ENCODE measurements at places on chromosomes 7 and 10.

GRCh38 chr10:6603142-6604125 lies 23.4 kb upstream of the PRKCQ start:
- DNase-seq, result no peak

GRCh38 chr10:119347181-119347974 lies 140.0 kb downstream of the GRK5 start:
- no peak for DNase-seq

- no peak for DNase-seq
Measured at GRCh38 chr10:128083191-128083895, 42.9 kb downstream of the MKI67 start.

- DNase-seq, result no peak
Measured at GRCh38 chr7:3332308-3332707, 31.3 kb downstream of the SDK1 start.

All from endothelial cell of umbilical vein (primary cell).